H1 (cell line): ENCODE measurements at places on chromosomes 5 and 9. TPM values are rescaled to one million over a fixed set of nuclear protein-coding genes. Genes with fewer than 3 reads are reported as not detected.

DNA sequence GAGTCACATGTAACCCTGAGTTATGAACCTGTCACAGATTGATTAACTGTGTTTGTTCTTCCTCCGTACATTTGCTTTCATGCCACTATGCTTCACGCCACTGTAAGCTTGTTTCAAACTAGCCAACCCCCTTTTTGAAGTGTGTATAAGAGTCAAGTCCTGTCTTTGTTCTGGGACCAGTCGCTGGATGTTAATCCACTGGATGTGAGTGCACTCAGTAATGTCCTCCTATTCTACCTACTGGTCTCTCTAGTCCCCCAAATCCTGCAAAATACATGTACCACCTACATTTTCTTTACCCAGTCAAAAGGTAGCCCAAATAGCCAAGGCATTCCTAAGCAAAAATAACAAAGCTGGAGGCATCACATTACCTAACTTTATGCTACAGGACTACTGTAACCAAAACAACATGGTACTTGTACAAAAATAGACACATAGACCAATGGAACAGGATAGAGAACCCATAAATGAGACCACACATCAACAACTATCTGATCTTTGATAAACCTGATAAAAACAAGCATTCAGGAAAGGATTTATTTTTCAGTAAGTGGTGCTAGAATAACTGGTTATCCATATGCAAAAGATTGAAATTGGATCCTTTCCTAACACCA, 1139.1 kb upstream of the SEMA6A start:
- peak; percentile 52 for DNase-seq

ANKRD31 gene
- total RNA-seq: 0.06 and 0.27 TPM in 2 replicates

DNA sequence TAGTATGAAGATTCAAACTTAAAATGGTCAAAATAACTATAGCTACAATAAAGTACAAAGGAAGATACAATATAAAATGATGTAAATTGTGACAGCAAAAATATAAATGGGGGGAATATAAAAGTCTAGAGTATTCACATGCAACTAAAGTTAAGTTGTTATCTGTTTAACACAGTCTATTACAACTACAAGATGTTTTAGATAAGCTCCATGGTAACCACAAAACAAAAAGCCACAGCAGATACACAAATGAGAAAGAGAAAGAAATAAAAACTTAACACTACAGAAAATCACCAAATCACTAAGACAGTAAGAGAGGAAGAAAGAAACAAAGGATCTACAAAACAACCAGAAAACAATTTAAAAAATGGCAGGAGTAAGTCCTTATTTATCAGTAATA, 17.0 kb upstream of the SH3TC2 start:
- DNase-seq: no peak

GRCh38 chr9:95738438-95738837, 137.1 kb upstream of the ERCC6L2 start:
- no peak for DNase-seq

AK8 gene
- total RNA-seq: 0.48 and 0.52 TPM in 2 replicates

GRCh38 chr9:90059436-90059835, 454.6 kb downstream of the GADD45G start:
- no peak for DNase-seq

PDCD1LG2 gene
- total RNA-seq: not detected in 2 replicates

F12 gene
- 5.4 and 6.5 TPM in 2 replicates for total RNA-seq

SOX30 gene
- total RNA-seq: not detected in 2 replicates

- DNase-seq: no peak
Observed at GRCh38 chr5:31459594-31459993, 72.3 kb downstream of the DROSHA start.

DNA sequence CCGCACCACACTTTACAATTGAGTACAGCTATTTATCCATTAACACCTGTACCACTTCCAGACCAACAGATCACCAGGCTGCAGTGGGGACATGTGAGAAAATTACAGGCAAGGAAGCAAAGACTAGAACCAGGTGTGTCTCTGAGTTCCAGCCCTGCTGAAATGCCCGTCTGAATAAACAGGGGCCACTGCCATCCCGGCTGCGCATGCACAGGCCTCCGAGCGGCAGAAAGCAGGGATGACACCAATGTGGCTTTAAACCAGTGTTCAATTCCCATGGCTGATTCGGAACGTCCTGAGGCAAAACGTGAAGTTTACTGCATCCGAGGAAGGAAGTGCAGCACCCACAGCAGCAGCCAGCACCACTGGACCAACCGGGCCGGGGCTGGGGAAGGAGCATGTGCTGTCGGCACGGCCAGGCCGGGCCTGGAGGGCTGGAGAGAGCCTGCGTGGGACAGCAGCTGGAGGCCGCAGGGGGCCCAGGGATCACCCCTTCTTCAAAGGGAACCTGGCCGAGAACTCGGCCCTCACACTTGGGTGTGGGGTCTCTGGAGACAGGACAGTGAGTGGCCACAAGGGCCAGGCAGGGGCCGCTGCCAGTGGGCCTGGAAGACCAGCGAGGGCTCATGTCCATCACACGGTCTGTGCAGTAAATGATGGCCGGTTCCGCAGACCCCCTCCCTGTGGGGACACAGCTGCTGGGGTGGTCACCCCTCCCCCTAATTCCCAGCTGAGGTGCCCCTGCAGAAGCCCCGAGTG, 33.0 kb upstream of the SLC12A7 start:
- no peak for DNase-seq

DNA sequence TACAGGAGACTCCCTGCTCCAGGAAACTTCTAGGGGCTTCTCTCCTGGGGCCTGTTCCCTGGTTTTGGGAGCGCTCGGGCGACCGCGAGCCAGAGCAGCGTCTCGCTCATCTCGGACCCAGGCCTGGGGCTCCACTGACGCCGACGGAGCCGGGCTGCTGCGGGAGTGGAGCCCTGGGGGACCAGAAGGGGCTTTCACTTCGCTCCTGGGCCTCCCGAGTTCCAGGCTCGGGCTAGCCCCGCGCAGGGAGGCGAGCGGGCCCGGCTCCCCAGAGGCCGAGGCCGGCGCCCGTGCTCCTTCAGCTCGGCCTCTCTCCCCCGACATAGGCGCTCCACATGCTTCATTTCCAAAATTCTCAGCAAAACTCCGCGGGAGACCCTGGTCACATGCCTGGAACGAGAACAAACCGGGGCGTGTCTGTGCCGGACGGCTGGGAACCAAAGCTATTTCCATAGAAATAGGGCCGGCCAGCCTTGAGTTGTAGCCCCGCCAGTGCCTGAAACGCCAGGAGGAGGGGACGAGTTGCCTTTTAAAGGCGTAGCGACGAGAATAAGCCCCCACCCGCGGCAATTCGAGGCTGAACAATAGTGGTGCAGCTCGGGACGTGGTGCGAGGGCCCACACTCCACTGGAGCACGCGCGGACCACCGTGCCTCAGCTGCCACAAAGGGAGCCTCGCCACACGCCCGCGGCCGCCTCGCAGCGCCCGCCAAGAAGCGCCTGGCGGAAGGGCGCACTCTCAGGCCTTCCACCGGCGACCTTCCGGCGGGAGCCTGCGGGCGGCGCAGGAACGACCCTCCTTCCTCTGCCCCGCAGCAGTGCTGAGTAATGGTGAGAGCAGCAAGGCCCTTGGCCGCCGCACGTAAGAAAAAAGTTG, 1.1 kb upstream of the G3BP1 start:
- peak; percentile 56 for DNase-seq

PAIP1 gene
- 80.5 and 89.5 TPM in 2 replicates for total RNA-seq
